ENCODE measurements at places on chromosomes 6 and 20. TPM values are rescaled to one million over a fixed set of nuclear protein-coding genes. Genes with fewer than 3 reads are reported as not detected.
A peak's percentile ranks its signal among the peaks of the same experiment; 100 is the strongest.

Gene PI3
- not detected for total RNA-seq

DNA sequence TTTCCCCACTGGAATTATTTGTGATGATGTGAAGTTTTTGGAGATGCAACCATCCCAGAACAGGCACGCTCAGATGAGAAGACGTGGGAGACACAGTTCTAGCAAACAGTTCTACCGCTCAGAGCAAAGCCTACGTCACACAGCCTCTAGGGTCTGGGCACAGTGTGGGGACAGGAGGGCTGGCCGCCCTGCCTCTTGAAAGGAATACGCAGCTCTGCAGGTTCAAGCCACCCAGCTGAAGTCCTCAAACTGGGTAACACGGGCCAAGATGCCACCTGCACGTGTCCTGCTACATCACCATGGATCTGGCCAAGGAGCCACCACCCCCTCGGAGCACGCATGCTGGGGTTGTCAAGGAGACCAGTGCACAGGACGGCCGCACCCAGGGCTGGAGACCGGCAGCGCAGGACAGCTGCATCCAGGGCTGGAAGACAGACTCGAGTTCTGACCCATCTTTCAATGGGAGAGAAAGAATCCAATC lies 75.0 kb downstream of the NOL4L start:
- no peak overlapping the region for H3K4me3 ChIP-seq
- no peaks in the 10 kb centered on the region for H3K36me3 ChIP-seq
- peak; percentile 26 for DNase-seq
- peaks cover 18% of the 10 kb centered on the region for H3K4me1 ChIP-seq

- no peak overlapping the region for H3K4me3 ChIP-seq
- H3K36me3 ChIP-seq, result no peaks in the 10 kb centered on the region
- no peak overlapping the region for H3K27ac ChIP-seq
- H3K27me3 ChIP-seq, result no peaks in the 10 kb centered on the region
- no peak for DNase-seq
These were observed 160.9 kb upstream of the PMEPA1 start for GRCh38 chr20:57870597-57871236.

- no peak for DNase-seq
- no peak overlapping the region for H3K27ac ChIP-seq
- H3K27me3 ChIP-seq, result no peaks in the 10 kb centered on the region
- H3K36me3 ChIP-seq, result no peaks in the 10 kb centered on the region
These were observed 159.7 kb upstream of the RPS6KA2 start for GRCh38 chr6:166786704-166787293.

DNA sequence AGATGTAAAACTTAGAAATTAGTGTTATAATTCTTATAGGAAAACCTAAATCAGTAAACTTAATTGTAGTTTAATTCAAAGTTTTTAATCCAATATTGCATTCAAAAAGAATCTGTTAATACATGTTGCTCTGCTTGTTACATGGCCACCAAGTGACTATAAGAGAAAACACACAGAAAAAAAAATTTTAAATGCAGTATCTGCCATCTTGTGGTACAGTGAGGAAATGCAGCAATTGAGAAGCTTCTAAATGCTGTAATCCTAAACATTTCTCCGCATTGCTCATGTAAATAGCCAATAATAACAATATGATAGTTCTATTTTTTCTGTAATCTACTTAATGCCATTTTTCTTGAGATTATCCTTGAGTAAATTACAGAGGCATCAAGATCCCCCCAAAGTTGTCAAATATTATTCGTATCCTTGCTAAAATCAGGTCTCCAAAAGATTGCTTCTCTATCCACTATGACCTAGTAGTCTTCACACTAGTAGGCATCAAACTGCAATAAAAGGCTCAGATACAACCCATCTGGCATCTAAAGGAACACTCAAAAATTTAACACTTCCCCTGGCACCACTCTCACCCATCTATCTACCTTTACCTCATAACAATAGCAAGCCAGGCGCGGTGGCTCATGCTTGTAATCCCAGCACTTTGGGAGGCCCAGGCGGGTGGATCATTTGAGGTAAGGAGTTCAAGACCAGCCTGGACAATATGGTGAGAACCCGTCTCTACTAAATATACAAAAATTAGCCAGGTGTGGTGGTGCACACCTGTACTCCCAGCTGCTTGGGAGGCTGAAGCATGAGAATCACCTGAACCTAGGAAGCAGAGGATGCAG lies 34.6 kb downstream of the HDAC2 start:
- H3K36me3 ChIP-seq, result peaks cover 4% of the 10 kb centered on the region
- no peak overlapping the region for H3K4me3 ChIP-seq
- H3K4me1 ChIP-seq, result peaks cover 6% of the 10 kb centered on the region
- DNase-seq, result no peak
- H3K27me3 ChIP-seq, result no peaks in the 10 kb centered on the region

Gene CDSN
- total RNA-seq, result not detected

Gene CENPW
- total RNA-seq, result not detected

DNA sequence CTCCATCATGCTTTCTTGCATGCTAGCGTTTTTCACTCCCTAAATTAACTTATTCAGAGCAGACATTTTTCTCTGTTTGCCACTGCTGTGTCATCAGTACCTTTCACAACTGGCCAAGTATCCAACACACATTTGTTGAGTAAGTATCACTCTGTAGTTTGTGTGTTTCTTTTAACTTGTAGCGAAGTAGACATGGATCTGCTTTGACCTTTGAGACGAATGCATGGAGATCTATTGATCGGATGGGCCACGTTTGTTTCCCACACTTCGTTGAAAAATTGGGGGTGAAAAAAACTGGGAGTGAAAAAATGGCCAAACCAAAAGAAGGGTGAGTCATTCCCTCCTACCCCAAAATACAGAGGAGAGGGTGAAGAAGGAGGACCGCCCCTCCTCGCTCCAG lies 12.9 kb upstream of the SLC9A8 start:
- H3K36me3 ChIP-seq, result no peaks in the 10 kb centered on the region
- no peak for DNase-seq
- no peak overlapping the region for H3K4me3 ChIP-seq
- no peaks in the 10 kb centered on the region for H3K4me1 ChIP-seq
- no peak overlapping the region for H3K27ac ChIP-seq

DNA sequence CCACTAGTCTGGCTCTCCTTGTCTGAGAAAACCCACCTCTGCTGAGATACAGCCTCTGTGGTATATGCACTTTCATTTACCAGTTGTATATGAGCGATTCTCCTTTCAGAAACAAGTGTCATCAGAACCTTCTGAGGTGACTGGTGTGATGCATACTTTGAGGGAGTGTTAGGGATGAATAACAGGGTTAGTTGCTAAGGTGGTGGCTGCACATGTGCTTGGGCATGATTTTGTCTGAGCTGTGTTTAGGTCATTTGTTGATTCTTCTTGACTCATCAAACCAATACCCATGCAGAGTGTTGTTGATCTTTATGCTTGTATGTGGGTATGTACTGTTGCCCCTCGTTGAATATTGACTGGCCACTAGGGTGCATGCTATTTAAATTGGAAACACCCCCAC lies 25.7 kb downstream of the DTD1 start:
- H3K4me1 ChIP-seq, result no peaks in the 10 kb centered on the region
- no peaks in the 10 kb centered on the region for H3K27me3 ChIP-seq
- no peak overlapping the region for H3K27ac ChIP-seq

Gene SMLR1
- total RNA-seq, result not detected

- no peaks in the 10 kb centered on the region for H3K36me3 ChIP-seq
- DNase-seq, result no peak
- no peak overlapping the region for H3K4me3 ChIP-seq
- H3K27ac ChIP-seq, result no peak overlapping the region
- no peaks in the 10 kb centered on the region for H3K4me1 ChIP-seq
These were observed 31.6 kb upstream of the HMGN3 start for GRCh38 chr6:79266051-79266450.

Gene OOEP
- total RNA-seq, result not detected

Gene PRL
- total RNA-seq, result not detected

- no peaks in the 10 kb centered on the region for H3K36me3 ChIP-seq
- no peak for DNase-seq
- H3K27me3 ChIP-seq, result no peaks in the 10 kb centered on the region
- no peak overlapping the region for H3K27ac ChIP-seq
These were observed 14.9 kb downstream of the EBF4 start for GRCh38 chr20:2707353-2708072.

Gene RIMS1
- total RNA-seq, result 0.78 TPM

DNA sequence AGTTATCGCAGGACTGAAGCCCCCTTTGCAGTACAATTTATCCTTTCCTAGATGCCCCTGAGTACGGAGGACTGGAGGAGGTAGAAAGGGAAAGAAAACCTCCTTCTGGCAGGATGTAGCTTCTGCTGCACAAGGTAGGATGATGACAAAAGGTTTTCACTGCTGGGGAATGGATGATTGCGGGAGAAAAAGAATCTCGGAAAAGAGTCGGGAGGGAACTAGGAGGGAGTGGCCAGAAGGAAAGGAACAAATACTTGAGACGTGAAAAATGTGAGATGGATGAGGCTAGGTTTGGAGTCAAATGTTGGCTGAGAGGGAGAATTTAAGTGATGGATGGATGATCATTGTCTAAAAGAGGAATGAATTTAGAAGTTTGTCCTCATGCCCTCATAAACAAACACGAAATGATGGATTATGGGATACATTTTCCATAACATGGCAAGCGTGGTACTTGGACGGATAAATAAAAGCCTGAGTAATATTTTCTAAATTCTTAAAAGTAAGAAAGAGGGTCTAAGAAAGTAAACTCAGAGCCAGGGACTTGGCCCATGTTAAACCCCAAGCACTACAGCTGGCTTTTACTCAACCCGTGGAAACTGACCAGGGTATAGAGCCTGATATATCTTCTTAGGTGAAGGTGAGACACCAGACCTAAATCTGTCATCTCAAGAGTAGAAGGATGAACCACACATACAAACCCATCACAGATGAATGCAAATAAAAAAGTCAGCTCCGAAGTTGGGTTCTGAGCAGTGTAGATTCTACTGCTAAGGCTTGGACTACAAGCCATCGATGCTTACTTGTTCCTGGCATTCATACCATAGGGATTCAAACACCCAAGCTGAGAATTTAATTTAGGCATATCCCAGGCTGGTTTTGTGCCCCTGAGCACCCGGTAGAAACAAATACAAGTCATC lies 72.4 kb downstream of the HFE start:
- H3K4me1 ChIP-seq, result peaks cover 32% of the 10 kb centered on the region
- H3K27ac ChIP-seq, result peak overlapping the region; percentile 99
- no peaks in the 10 kb centered on the region for H3K27me3 ChIP-seq
- no peak overlapping the region for H3K4me3 ChIP-seq

- no peaks in the 10 kb centered on the region for H3K27me3 ChIP-seq
- H3K4me3 ChIP-seq, result no peak overlapping the region
- no peaks in the 10 kb centered on the region for H3K4me1 ChIP-seq
- no peak for DNase-seq
- no peak overlapping the region for H3K27ac ChIP-seq
These were observed 2.8 kb upstream of the RAB23 start for GRCh38 chr6:57224769-57225515.

DNA sequence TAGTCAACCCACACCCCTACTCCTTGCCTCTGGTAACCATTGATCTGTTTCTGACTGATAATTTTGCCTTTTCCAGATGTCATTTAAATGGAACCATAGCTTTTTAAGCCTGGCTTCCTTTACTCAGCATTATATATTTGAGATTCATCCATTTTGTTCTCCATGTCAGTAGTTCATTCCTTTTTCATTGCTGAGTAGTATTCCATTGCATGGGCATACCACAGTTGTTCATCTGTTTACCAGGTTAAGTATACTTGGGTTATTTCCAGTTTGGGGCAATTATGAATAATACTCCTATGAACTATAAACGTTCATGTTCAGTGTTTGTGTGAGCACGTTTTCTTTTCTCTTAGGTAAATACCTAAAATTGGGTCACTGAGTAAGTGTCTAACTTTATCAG lies 25.1 kb downstream of the FGD2 start:
- no peaks in the 10 kb centered on the region for H3K36me3 ChIP-seq
- DNase-seq, result no peak
- no peaks in the 10 kb centered on the region for H3K4me1 ChIP-seq
- H3K4me3 ChIP-seq, result no peak overlapping the region
- H3K27me3 ChIP-seq, result no peaks in the 10 kb centered on the region

DNA sequence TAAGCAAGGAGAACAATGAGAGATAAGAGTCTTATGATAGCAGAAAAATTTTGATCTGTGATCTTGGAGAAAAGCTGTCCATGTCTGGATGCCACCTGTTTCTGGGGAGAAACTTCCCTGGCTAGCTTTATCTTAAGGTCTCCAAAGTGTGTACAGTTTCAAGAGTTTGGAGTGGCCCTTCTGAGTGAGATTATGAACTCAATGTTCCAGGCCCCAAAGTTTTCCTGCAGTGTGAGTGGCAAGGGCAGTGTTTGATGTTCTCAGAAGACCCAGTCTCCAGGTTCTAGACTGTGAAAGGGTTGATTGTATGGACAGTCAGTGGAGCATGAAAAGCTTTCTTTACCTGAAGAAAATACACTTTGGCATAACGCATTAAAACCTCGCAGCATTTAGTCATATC lies 121.7 kb downstream of the OLIG3 start:
- H3K27me3 ChIP-seq, result no peaks in the 10 kb centered on the region
- no peaks in the 10 kb centered on the region for H3K4me1 ChIP-seq
- no peak overlapping the region for H3K4me3 ChIP-seq
- H3K27ac ChIP-seq, result no peak overlapping the region
- H3K36me3 ChIP-seq, result no peaks in the 10 kb centered on the region

GRCh38 chr6:43714311-43715055 lies 26.9 kb upstream of the MRPS18A start:
- no peak for DNase-seq
- no peak overlapping the region for H3K4me3 ChIP-seq
- no peaks in the 10 kb centered on the region for H3K36me3 ChIP-seq
- H3K27me3 ChIP-seq, result no peaks in the 10 kb centered on the region

- H3K36me3 ChIP-seq, result no peaks in the 10 kb centered on the region
- no peaks in the 10 kb centered on the region for H3K27me3 ChIP-seq
These were observed 113.5 kb upstream of the HDAC2 start for GRCh38 chr6:114084327-114084890.

GRCh38 chr6:43011207-43011606 lies 2.5 kb downstream of the MEA1 start:
- H3K27me3 ChIP-seq, result no peaks in the 10 kb centered on the region
- no peak for DNase-seq
- H3K4me3 ChIP-seq, result no peak overlapping the region
- H3K36me3 ChIP-seq, result no peaks in the 10 kb centered on the region

DNA sequence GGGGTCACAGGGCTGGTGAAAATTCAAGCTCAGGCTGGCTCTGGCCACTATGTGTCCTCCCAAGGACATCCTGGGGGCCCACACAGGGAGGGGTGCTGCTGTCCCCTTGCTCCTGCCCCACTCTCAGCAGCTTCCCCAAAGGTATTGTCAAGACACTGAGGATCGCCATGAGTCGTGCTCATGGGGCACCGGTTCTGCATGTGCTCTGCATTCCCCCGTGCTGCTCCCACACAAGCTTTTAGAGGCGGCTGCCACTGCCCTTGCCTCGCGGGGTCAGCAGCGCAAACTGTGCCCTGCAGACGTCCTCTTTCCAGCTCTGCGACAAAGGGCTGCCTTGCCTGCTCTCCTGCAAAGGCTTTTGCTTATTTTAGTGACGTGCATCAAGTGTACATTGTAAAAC lies 179.8 kb downstream of the ERMARD start:
- H3K27me3 ChIP-seq, result no peaks in the 10 kb centered on the region
- DNase-seq, result no peak
- H3K27ac ChIP-seq, result no peak overlapping the region
- no peak overlapping the region for H3K4me3 ChIP-seq
- no peaks in the 10 kb centered on the region for H3K36me3 ChIP-seq

Gene GINS1
- 0.99 TPM for total RNA-seq
